ENCODE measurements at places on chromosomes 12 and 14.
A peak's percentile ranks its signal among the peaks of the same experiment; 100 is the strongest.

GRCh38 chr12:114284041-114284440 lies 121.9 kb downstream of the TBX5 start:
- no peak for DNase-seq

DNA sequence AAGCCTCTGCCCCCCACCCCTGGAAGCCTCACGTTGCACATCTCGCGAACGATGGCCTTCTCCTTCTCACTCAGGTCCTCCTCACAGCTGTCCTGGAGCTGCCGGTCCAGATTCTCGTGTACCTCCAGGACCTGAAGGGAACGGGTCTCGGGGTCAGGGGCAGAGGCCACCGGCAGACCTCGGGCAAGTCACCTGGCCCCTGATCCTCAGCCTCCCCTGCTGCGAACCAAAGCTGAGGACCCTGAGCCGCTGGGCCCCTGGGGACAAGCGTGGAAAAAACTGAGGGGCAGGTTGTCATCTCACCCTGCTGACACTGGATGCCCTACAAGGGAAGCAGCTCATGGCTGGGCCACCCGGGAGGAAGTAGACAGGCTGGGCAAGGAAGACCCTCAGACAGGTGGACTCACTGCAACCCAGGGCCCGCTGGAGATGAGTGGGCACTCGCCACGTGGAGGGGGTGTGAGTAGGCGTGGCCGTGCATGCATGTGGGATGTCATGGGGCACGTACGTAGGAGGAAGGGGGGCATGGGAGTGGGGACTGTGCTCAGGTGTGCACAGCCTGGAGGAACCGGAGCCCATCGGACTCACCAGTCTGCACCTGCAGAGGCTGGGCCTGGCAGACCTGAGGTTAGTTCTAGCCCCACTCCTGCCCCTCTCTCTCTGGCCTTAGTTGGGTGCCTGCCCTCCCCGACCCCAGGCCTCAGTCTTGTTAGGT lies 35.1 kb downstream of the CCNK start:
- DNase-seq: no peak

GRCh38 chr14:104642540-104642868 lies 37.9 kb upstream of the TMEM179 start:
- DNase-seq: no peak

DNA sequence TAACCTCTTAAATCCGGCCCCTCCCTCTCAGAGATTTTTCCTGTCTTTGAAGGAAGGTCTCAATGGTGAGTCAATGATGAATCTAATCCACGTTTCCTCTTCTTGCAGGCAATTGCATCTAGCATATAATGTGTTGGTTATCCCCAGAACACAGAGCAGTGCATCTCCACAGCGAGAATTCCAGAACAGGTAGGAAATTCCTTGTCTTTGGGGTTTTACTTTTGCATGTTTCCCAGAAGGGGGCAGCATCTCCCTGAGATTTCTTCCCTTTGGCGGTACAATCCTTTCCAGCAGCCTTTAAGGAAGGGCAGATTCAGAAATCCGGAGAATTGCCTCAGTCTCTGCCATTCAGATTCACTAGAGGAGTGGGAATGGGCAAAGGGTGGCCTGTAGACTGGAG lies 128.0 kb downstream of the KCNA5 start:
- DNase-seq: no peak

DNA sequence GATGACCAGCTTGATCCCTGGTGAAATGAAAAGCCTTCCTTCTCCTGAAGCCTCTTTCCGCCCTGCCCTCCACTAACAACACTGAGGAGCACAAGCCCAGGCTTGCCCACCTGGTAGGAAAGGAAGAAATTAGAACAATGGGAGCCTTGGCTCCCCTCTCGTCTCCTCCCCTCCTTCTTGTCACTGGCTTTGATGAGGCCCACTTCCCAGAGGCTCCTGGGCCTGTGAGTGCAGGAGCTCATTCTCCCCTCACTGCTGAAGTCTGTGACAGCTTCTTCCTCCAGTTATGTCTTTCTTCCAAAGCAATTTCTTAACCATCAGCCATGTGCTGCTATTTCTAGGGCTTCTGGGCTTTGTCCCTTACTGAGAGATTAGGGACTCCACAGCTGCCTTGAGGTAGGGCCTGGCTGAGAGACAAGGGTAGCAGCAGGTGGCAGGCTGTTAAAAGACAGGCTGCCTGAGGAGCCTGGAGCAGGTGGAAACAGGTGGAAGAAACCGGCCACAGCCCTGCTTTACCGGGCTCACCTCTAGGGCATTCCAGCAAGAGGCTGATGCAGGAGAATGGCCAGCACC lies 53.6 kb upstream of the SRSF5 start:
- DNase-seq: no peak

- DNase-seq: no peak
Observed at GRCh38 chr12:19848421-19848820, 409.1 kb downstream of the AEBP2 start.

DNA sequence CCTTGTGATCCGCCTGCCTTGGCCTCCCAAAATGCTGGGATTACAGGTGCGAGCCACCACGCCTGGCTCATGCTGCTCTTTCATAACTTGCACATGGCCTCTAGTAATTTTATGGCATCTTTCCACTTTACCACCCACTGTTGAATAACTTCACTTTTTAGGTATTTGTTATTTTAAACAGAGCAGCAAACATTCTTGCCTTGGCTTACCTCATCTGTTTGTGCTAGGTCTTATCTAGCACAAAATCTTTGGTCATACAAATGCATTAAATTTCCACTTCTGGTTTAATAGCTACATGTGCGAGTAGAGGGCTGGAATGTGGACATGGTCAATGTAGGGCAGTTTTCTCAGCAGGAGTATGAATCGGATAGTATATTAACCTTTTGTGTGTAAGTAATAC lies 38.8 kb upstream of the ATF7IP start:
- DNase-seq: no peak

GRCh38 chr14:104516906-104517305 lies 62.7 kb upstream of the C14orf180 start:
- DNase-seq: no peak

DNA sequence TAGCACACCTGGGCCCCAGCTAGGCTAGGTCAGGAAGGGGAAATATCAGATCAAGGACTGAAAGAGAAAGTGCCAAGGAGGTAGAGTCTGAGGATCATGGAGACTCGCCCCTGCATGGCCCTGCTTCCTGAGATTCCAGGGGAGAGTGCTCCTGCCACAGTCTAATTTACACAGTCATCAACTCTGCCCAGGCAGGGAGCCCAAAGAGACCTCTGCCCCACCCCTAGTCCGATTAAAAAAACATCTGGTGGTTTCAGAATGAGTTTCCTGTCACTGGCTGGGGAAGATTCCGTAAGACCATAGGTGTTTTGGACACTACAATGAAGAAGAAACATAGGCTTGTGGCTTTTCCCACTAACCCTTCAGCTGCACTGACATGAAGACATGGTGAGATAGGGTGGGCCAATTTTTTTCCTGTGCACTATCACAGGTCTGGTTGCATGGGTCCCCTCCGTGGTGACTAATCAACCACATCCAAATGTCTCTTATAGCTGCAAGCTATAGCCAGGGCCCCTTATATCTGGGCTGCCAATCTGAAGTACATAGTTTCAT lies 31.5 kb upstream of the GZMB start:
- no peak for DNase-seq

DNA sequence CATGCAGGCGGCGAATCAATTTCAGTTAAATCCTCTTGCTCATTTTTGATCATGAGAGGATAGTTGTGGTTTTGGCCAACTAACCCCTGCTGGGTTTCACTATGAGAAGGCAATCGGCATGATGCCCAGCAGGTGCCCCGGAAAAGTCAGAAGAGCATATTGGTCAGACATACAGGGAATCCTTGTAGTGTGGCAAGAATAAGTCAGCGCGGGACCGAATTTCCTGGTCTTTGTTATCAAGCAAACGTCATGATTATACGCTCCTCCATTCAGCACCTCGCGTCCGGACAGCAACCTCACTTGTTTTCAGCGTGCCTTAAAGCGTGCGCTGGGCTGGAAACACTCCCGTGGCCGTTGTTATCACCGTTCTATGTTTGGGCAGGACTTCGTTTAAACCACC lies 1.8 kb downstream of the TBC1D30 start:
- no peak for DNase-seq

GRCh38 chr12:1634590-1635191 lies 5.7 kb downstream of the WNT5B start:
- DNase-seq: peak; percentile 66

DNA sequence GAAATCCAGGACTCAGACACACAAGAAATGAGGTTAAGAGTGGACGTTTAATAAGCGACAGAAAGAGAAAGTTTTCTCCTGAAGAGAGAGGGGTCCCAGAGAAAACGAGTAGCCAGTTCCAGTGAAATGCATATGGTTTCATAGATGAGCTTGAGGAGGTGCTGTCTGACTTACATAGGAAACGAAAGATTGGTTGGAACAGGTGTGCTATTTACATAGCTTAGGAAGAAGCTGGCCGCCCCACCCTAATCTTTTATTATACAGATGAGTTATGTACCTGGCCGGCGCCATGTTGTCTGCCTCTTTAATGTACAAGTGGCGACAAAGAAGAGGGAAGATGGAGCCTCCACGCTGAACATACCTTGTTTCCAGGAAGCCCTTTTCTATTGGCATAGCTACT lies 223.0 kb downstream of the SLC6A15 start:
- DNase-seq: no peak

- DNase-seq: no peak
Observed at GRCh38 chr12:18476861-18477260, 215.5 kb downstream of the PIK3C2G start.

DNA sequence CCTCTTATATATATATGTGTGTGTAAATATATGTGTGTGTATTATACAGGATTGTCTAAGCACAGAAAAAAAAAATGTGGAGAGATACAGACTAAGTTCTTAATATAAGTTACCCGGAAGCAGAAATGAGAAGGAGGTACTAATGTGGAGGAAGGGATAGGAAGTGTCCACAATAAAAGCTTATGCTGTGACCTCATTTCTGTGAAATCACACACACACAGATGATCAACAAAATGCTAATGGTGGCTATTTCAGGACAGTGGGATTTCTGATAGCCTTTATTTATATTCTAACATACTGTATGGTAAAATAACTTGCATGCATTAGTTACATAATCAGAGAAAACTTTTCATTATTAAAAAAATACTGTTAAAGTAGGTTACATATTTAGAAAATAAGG lies 8.5 kb upstream of the RAD51AP1 start:
- no peak for DNase-seq

DNA sequence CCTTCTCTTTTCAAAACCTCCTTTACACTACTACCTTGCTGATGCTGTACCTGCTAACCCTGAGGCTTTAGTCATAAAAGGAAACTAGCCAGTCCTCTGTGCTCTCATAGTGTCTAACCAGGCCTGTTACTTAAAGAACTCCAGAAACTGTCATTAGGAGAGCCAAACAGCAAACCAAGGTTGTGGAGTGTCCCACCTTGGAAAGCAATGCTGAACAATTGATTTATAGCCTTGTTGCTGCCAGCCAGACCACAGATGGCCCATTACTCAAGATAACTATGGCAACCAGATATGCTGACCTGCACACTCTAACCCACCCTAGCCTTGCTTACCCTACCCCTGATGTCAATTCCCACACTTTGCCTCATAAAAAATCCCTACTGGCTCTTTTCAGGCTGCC lies 26.5 kb upstream of the BCAT1 start:
- DNase-seq: no peak

- DNase-seq: no peak
Observed at GRCh38 chr14:51822499-51822898, 37.9 kb upstream of the GNG2 start.

DNA sequence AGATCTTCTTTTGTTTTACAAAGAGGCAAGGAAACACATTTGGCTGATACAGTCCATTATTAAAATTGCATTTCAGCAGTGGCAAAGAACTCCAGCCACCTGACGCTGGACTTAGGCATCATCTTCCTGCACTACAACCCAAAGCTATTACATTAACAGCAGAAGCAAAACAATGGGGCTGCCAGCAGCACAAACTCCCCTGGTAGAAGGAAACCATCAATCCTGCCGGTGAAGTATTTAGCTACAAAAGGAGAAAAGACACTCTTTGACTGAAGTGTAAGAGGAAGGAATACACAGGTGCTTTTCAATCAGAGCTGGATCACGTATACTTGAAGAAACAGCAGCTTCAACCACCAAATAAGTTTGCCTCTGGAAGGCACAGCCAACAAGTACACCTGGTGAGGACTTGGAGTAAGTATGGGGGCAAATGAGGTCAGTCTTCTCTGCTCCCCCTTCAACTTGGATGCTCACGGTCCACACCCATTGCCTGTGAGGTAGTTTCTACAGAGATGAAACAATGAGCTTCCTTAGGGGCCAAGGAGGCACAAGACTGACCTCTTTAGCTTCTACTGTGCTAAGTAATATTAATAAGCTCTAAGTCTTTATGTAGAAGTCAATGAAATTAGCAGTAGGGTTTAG lies 125.9 kb upstream of the FOXN3 start:
- no peak for DNase-seq

DNA sequence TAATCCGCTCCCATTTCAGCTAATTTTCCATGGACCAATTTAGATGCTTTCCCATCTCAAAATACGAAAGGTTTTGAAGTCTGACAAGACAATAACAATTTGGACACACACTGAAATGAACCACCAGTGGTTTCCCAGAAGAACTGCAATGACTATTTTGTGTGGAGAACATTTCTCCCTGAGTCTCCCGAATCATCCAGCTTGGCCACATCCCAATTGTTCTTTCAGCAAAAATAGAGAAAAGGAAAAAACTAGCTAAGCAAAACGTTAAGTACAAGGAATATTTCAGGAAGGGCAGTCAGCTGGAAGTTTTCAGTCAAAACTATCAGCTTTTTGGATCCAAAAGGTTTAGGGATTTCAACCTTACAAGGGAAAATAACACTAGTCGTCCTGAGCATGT lies 390.6 kb downstream of the KCNH5 start:
- no peak for DNase-seq

DNA sequence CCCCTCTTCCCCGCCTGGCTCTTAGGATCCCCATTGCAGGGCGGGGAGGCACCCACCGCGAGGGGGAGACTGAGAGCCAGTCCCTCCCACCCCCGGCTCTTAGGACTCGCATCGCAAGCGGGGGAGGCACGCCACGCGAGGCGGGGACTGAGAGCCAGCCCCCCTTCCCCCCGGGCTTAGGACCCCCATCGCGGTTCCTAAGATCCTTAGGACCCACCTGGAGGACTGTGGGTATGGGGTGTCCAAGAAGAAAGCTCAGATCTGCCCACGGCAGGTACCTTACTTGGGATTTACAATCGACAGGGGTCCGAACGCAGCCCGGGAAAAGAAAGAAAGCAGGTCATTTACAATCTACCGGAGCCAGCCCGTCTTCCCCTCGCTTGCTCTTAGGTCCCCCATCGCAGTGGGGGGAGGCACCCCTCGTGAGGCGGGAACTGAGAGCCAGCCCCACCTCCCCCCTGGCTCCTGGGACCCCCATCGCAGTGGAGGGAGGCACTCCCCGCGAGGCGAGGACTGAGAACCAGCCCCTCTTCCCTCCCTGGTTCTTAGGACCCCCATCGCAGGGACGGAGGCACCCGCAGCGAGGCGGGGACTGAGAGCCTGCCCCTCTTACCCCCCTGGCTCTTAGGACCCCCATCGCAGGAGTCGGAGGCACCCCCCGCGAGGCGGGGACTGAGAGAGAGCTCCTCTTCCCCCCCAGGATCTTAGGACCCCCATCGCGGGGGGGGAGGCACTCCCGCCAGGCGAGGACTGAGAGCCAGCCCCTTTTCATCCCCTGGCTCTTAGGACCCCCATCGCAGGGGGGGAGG lies 43.7 kb downstream of the DDX11 start:
- no peak for DNase-seq

- no peak for DNase-seq
Observed at GRCh38 chr14:49134940-49135339, 451.2 kb downstream of the RPS29 start.
